ENCODE measurements at places on chromosomes 4 and X.

DNA sequence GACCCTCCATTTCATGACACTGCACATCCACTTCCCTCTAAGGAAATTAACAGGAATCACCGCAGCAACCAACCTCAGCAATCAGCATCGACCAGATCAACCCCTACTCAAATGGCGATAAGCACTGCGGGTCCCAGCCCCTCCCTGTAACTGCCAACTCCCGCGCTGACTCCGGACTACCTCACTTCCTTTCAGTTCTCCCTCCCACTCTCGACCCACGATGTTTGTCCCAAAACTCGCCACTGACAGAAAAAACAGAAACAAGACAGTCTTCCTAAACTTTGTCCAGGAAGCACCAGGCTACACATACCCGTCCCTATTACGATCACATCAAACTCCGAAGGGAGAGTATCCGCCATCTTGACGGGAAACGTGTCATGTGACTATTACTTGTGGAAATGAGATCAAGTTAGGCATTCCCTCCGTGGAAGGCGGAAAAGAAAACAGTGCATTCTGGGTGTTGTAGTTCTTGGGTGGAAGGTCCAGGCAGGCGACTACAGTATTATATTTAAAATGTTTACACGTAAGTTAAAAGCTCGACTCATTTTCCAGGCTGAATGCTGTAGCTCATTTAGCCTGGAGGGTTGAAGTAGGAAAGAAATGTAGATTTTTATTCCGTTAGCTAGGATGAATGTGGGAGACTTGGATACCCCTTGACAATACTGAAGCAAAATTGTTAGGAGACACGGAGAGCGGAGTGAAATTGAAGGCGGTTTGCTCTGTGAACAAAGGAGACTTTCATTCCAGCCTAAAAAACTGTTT, at the start of gene CHM:
Gene CHM, minus strand, starts transcription at position 385 of the 762 bp plus-strand sequence. Its CDS starts 26 bp downstream, at position 359.
- DNase-seq: peak; percentile 40

GRCh38 chrX:74325130-74326059, 21.4 kb downstream of the ZCCHC13 start:
- DNase-seq: no peak

DNA sequence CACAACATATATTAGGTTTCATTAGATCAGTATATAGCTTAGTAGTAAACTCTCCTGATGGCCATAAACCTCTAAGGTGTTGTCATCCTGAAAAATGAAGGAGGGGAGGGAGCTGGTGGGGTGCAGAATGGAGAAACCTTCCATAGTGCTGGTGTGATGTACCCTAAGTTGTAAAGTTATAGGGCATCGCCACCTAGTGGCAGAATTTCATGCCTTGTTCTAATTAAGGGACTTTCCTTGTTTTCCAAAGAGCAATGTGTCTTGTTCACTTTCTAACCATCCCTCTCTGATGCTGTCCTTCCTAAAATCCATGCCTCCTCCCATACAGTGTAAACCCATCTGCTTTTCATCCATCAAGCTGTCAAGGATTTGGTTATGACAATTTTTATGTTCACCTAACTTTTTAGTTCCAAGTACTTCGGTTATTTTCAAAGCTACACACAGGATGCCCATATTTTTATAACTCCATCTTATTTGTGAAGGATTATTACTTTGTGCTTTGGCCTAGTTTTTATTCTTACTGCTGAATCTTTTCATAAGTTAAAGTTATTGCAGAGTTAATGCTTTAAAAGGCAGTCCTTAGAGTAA, 4.5 kb downstream of the NBDY start:
- DNase-seq: peak; percentile 33

DNA sequence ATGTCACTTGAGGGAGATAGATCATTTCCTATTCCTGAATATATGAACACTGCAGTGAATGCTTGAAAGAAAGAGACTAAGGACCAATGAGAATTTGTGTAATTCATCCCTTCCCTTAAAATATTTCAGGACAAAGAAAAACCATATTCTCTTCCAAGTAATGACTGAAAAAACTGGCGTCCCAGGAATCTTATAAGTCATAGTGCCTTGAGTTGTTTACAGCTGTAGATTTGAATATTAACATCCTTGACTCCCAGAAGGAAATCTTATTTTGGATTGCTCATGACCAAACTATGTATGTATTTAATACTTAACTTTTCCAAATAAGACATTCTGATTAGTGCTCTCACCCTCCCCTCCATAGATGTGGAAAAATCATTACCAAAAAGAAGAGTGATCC, 55.5 kb downstream of the CLDN22 start:
- no peak for DNase-seq

- no peak for DNase-seq
These were observed 654.5 kb downstream of the TLL1 start for GRCh38 chr4:166527500-166527899.

- no peak for DNase-seq
These were observed 379.3 kb downstream of the PPP3CA start for GRCh38 chr4:100968046-100968445.

DNA sequence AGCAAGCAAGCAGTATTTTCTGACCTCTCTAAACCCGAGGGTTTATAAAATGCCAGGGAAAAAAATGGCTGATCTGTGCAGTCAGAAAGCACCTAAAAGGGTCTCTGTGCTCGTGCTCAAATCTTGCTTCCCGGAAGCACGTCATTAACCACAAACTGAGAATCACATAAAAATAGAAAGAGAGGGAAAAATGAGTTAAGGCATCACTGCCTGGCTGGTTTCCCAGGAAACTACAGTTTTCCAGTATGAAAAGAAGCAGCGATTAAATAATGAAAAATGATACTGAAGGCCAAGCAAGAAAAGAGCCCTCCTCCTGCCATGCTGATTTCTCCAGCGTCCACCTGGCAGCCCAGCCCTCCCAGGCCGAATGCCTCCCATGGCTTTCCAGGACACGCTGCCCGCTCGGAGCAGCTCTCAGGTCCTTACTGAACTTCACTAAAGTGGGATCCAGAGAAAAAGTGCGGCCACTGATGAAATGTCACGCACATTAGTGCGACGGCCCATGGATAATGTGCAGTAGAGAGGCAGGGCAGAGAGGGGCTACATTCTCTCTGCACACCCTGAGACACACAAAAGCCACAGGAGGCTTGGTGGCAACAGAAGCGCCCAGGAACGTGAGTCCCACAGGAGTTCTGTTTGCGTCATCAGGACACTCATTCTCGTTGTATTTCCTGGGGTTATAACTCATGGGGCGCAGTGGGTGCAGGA, 80.4 kb downstream of the WFS1 start:
- DNase-seq: no peak

GRCh38 chr4:98522636-98523395, 135.6 kb downstream of the TSPAN5 start:
- DNase-seq: no peak

DNA sequence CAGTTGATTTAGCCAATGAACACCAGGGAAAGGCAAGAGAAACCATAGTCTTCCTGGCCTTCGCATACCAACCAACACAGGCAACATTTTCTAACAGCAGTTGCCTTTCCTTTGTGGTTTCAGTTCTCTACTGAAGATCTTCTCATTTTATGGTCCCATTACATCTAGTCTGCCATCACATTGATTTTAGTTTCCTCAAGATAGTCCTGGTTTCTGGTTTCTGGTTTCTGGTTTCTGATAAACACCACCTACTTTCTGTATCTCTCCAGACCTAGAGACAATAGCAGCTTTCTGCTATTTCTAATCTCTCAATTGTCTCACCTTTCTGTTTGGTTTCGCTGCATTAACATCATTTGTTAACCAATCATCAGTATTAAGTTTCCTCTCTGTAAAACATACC, 646.3 kb upstream of the SPANXN1 start:
- no peak for DNase-seq

DNA sequence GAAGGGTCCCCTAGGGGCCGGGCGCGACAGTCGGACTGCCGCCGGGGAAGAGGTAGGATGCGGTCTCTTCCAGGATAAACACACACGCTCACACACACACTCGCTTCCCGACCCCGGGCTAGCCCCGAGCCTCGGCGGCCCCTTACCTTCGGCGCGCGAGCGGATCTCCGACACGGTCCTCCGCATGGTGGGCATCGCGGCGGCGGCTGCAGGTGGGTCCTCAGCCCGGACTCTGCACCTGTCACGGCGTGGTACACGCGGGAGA, 294 bp downstream of the ATP8A1 start:
- no peak for DNase-seq

DNA sequence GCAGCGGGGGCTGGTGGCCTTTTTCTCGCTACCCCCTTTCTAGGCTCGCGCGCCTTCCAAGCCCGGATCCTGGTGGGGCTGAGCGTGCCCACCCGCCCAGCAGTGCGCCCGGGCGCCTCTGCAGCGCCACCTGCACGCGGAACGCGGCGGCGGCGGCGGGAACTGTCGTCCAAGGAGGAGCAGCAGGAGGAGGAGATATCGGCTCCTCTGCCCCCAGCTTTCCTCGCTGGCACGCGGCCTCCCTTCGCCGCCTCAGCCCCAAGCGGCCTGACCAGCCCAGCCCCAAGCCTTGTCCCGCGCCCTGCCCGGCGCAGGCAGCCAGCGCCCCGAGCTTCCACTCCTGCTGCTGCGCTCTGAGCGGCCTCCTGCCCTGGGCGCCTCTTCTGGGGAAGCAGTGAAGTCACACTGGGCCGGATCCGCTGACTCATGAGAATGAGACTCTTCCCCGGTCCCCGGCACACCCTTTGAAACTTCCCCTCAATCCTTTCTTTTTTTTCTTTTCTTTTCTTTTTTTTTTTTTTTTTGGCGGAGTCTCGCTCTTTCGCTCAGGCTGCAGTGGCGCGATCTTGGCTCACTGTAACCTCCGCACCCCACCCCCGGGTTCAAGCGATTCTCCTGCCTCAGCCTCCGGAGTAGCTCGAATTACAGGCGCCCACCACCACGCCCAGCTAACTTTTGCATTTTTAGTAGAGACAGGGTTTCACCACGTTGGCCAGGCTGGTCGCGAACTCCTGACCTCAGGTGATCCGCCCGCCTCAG, 10.6 kb upstream of the ELF4 start:
- peak; percentile 43 for DNase-seq

- DNase-seq: no peak
These were observed 6.1 kb downstream of the CXCR3 start for GRCh38 chrX:71612256-71612655.

DNA sequence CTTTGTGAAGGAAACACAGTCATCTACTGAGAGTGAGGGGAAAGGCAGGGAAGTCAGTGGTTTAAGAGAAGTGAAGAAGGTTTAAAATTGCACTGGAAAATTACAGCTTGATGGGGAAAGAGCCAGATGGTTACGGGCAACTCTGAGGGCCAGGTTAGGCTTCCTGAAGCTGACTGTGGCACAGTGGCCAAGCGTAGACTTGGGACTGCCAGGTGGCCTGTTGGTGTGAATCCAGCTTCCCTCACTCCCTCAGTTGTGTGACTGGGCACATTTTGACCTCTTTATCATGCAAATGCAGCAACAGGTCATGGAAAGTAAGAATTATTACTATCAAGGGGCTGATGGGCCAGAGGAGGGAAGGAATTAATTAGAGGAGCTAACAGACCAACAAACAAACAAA, 390.1 kb downstream of the UNC5C start:
- no peak for DNase-seq

- DNase-seq: no peak
These were observed 539.7 kb upstream of the GRID2 start for GRCh38 chr4:91764085-91764484.

GRCh38 chr4:146308951-146309350, 94.6 kb downstream of the REELD1 start:
- no peak for DNase-seq

Data from activated CD4-positive, alpha-beta T cell treated with anti-CD3 and anti-CD28 coated beads for 24 hours (primary cell).